ENCODE measurements at places on chromosomes 12 and 14.

DNA sequence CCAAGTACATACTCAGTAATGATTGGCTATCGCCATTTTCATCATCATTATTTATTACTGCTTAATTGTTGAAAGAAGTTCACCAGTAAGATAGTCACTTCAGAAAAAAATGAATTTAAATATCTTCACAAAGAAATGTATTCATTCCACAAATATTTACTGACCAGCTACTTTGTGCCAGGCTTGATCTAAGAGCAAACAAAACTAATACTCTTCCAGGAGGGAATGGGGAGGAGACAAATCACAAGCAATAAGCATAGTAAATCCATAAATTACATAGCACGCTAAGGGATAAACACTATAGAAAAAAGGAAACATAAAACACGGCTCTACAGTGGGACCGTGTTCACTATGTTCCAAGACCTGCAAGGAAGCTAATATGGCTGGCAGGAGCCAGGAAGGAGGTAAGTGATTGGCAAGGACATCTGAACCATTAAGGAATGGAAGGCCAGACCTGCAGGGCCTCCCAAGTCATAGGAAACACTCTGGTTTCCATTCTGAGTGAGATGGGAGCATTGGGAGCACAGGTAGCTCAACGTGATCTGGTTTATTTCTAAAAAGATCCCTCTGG lies 27.5 kb downstream of the ITPR2 start:
- DNase-seq, result no peak

DNA sequence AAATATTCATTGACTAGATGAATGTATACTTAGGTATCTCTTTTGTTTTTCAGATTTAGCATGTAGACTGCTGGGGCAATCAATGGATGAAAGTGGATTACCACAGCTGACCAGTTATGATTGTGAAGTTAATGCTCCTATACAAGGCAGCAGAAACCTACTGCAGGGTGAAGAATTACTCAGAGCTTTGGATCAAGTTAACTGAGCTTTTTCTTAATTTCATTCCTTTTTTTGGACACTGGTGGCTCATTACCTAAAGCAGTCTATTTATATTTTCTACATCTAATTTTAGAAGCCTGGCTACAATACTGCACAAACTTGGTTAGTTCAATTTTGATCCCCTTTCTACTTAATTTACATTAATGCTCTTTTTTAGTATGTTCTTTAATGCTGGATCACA lies 15.3 kb upstream of the SNAPC1 start:
- DNase-seq, result no peak

DNA sequence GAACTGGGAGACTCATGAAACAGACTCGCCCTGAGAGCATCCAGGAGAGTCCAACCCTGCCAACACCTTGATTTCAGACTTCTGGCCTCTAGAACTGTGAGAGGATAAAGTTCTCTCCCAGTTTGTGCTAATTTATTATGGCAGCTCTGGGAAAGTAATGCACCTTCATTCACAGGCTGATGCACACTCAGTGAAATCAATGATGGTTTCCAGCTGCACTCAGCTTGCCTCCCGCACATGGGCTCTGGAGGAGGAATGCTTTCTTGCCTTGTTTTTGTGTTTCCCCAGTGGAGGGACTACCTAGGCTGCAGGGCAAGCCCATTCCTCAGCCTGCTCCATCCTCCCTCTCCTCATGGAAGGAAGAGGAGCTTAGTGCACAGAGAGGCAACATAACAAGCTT lies 45.7 kb downstream of the TMEM132C start:
- DNase-seq, result no peak

DNA sequence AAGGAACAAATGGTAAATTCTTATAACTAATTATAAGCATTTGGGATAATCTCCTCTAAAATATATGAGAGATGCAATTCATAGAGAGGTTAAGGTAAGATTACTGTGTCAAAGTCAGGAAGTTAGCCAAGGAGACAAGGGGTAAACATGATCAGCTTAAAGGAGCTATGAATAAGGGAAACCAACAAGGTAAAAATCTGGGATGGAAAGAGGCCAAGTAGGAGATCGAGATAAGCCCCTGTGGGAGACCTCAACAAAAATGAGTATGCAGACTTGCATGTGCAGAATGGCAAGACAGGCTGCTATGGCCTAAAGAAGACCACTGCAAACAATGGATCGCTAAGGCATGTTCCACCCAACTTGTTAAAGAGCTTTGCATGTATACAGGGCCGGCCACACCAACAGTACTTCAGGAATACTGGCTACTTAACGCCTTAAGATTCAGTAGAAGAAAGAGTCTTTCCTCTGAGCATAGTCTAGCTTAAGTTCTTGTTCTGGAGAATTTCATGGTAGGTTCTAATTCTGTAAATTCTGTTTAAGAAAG lies 738.6 kb downstream of the GALC start:
- no peak for DNase-seq

DNA sequence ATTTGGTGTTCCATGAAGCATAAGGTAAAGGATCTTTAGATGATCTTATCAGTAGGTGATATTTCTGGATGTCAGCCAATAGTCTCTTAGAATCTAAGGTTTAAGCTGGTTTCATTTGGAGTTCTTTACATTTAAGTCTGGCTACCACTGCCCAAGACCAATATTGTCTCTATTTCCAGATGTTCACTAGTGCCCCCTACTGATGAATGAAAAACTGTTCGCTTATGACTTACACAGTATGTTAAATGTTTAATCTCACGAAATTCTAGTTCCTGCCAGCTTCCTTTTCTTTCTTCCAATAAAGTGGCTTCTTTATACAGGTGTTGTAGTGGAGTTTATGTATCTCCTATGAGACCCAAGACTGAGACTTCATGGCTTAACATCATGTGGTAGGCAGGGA lies 31.8 kb upstream of the MIS18BP1 start:
- DNase-seq, result no peak

DNA sequence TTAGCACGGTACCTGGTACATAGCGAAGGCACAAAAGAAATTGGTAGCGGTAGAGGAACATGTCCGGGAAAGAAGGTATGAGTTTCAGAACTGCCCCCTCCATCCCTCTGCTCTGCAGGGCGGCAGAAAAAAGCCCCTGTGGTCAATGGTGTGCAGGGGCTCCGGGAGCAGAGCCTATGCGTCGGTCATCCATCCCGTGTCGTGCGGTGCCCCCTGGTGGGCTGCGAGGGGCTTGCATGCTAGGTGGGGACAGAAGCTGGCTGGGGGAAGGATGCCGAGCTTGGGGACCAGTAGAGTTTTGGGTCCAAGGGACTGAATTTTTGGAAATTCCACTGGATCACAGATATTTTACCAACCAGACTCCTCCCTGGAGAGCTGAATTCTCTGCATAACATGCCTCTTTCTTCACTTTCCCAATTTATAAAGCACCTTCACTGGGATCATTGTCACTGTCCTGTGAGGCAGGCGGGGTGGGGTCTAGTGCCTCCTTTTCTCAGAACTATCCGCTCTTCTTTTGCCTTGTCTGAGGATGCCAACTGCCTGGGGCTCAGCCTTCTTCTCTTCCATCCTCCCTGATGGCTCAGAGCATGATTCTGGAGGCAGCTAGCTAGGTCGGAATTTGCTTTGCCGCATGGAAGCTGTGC lies 148.7 kb downstream of the SMOC1 start:
- peak; percentile 27 for DNase-seq

- no peak for DNase-seq
These were observed 9.2 kb upstream of the TMEM229B start for GRCh38 chr14:67497716-67498115.

GRCh38 chr14:81211844-81212243 lies 8.9 kb downstream of the GTF2A1 start:
- peak; percentile 45 for DNase-seq

DNA sequence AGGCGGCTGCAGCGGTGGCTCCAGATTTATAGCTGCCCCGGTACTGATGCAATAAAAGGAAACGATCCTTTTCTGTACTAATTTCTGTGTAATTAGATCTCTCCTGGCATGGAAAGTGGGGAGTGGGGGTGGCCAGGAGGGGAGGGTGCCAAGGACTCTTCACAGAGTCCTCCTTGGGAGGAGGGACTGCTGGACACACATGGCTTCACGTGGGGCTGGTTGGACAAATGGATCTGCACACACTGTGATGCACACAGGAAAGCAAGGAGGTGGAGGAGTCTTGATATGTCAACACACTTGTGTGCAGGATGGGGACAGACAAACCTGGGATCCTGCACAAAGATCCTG lies 23.8 kb upstream of the ATP5MC2 start:
- no peak for DNase-seq

- no peak for DNase-seq
These were observed 35.9 kb downstream of the SLC8B1 start for GRCh38 chr12:113298861-113299545.

- no peak for DNase-seq
These were observed 106.7 kb downstream of the KIF26A start for GRCh38 chr14:104245075-104245474.

DNA sequence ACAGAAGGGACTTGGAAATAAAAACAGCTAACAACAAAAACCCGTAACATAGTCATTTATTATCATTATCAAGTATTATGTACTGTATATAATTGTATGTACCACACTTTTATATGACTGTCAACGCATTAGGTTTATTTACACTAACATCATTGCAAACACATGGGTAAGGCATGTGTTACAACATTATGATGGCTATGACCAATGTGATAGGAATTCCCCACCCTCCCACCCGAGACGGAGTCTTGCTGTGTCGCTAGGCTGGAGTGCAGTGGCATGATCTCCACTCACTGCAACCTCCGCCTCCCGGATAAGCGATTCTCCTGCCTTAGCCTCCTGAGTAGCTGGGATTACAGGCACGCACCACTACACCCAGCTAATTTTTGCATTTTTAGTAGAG lies 82.6 kb downstream of the ERC1 start:
- DNase-seq, result no peak

DNA sequence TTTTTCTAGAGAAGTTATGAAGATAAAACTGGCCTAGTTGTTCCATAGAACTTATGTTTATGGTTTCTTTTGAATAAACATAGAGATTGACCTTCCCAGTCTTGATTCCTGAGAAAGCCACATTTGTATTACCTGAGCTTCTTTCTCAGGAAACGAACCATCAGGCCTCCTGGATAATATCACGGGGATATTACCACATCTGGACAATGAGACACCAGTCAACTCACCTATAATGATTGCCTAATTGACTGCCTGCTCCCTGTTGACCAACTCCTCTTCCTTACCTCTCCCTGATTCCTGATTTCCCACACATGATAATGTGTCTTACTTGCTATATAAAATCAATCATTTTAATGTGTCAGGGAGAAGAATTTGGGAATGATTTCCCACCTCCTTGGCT lies 822.7 kb downstream of the LRFN5 start:
- no peak for DNase-seq

DNA sequence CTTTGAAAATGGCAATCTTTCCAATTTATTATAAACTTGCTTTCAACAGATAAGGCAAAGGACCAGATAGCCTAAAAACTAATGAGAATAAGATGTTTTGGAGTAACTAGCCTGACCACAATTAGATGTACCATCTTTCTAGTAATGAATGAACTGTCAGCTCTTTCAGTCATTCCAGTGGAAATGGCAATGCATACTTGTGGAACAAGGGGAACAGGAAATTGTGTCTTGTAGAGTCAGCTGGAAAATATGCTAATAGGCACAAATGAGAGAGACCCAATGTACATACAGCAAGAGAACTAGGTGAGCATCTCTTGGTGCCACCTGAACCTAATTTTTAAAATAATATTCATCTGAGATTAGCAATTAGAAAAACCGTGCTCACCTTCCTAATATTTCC lies 76.1 kb upstream of the GPHB5 start:
- no peak for DNase-seq

DNA sequence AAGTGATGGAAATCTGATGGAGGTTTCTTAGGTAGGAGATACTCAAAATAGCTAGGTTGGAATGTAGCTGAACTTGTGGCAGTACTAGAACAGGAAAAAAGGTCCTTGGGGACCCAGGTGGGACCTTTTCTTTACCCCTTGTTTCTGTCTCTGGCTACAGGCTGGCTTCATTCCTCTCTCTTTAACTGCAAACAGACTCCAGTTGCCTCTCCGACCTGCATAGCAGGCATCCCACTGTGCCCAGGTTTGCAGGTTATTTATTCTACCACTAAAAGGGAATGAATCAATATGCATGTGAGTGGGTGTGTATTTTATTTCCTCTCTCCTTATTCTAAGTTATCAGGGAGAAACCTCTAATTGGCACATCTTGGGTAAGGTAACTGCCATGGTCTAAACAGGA lies 758.1 kb downstream of the MED13L start:
- no peak for DNase-seq

DNA sequence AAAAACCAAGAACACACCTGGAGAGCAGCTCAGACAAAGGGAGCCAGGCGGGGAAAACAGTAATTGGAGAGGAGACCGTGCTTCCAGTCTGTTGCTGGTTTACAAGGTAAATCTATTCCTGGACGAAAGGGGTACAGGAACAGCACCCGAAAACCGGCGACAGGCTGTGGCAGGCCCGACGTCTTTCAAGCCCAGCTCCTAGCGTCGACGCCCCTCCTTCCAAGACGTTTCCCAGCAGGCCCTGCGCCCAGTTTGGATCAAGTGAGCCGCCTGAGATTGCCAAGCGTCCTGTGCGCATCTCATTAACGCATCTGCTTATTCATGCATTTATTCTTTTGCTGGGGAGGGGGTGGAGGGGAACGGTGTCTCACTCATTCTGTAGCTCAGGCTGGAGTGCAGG lies 1.4 kb downstream of the C12orf56 start:
- DNase-seq, result no peak

DNA sequence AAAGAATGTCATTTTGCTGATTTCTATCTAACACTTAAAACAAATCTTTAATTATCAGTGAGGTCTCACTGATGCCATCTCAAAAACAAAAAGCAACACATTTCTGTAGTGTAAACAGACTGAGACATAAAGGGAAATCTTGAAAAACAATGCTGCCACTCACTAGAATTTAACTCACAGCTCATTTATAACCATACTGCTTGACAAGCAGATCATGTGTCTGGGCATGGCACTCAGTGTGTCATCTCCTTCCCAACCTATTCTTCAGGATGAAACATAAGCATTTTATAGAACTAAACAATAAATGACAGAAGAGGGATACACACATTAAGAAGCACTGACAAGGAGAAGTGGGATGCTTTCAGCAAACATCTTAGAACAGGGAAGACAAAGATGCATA lies 22.4 kb downstream of the ATF7 start:
- DNase-seq, result no peak

DNA sequence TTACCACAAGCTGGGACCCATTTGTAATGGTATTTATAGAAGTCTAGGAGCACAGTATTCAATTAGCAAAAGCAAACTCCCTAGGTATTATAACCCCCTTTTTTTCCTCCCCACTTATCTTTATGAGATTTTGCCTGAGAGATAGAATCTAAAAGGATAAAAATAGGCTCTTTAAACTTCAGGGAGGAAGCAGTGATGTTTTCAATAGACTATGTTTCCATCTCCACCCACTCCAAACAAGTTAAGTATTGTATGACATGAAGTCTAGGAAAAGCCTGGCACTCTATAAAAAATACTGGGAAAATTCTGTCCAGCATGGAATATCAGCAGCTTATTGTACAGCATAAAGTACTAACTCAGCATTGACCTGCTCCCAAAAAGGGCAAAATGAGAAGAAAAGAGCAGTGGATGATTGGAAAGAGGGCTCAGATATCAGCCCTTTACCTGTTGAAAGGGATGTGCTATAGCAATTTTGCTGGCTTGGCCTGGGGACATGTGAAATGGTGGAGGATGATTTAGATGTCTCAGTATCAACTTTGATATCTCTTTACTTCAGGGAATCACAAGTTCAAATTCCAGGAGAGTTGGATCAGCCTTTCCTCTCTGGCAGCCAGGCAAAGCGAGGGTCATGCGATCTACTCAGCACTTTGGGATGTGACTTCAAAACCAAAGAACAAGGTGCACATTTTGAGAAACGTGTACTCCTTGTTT lies 72.4 kb downstream of the IGF1 start:
- no peak for DNase-seq

All from CD4-positive, alpha-beta T cell treated with Interleukin-2 at 100 ng/mL for 4 hours (primary cell).